Activated CD8-positive, alpha-beta memory T cell treated with anti-CD3 and anti-CD28 coated beads, Interleukin-2, amount 10 ng/mL, durations not matched to agents 7 days and 5 days (primary cell): ENCODE measurements at places on chromosomes 6 and 20.

DNA sequence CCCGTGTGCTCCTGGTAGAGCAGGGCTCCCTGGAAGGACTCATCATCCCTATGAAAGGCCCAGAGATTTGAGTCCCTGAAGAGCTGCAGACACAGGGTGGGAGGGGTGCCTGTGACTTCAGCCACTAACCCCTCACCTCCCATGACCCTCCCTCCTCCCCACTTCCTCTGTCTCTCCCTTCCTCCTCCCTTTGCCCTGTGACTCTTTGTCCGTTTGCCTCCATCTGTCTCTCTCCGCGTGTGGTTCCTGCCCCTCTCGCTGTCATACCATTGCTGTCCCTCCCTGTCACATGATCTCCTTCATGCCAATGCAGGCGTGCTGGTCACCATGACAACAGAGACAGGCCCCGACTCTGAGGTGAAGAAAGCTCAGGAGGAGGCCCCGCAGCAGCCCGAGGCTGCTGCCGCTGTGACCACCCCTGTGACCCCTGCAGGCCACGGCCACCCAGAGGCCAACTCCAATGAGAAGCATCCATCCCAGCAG, 19.0 kb downstream of the EPB41L1 start:
- no peak overlapping the region for H3K27ac ChIP-seq
- peaks cover 2% of the 10 kb centered on the region for H3K4me1 ChIP-seq
- H3K4me3 ChIP-seq: no peak overlapping the region
- peaks cover 6% of the 10 kb centered on the region for H3K27me3 ChIP-seq
- H3K36me3 ChIP-seq: no peaks in the 10 kb centered on the region
- peak; percentile 45 for DNase-seq

DNA sequence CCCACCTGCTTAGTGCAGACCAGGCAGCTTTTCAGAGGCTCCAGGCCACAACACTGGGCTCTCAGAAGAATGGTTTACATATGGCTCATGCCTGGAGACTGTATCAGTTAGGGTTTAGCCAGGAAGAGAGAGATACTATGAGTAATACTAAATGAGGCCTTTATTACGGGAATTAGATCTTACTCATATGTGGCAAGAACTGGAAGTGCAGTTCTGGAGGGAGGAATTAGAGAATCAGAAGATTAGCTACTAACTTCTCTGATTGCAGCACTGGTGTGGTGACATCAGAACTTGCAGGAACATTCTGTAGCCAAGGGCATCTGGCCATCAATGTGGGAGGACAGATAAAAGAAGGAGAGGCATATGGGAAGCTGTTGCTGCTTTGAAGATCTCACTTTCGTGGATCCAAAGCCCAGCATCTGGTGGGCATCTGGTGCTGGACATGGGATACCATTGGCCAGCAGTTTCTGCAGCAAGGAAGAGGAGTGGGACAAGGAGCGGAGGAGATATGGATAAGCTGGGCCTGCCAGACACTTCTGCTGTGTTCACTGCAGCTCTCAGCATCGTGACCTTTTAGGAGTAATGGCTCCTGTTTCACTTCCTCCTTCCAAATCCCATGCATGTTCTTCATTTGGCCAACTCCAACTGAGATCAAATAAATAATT, 248.5 kb downstream of the BTBD3 start:
- H3K27me3 ChIP-seq: no peaks in the 10 kb centered on the region
- no peak for DNase-seq
- no peak overlapping the region for H3K27ac ChIP-seq
- no peaks in the 10 kb centered on the region for H3K36me3 ChIP-seq
- H3K4me1 ChIP-seq: no peaks in the 10 kb centered on the region

- H3K27ac ChIP-seq: no peak overlapping the region
- no peak overlapping the region for H3K4me3 ChIP-seq
- no peak for DNase-seq
- no peaks in the 10 kb centered on the region for H3K36me3 ChIP-seq
These were observed 126.2 kb downstream of the CD164 start for GRCh38 chr6:109255946-109256640.

DNA sequence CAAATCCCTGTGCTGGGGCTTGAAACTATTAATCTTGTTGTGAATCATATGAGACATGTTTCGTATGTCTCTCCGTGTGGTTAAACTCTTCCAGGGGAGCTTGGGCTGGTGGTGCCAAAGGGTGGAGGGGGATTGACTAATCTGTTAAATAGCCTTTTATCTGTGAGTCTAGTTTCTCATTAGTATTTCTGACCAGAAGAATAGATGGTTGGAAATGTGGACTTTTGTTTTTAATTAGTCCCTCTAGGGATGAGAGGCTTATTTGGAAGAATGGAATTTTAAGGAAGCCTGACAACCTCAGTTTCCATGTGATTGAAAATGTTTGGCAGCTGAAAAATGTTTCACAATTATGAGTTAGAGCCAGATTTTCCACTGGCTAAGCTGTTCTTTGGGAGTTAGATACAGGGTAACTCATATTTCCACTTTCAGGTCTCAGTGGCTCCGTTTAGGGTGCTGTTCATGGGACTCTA, 117.3 kb downstream of the BCKDHB start:
- H3K27ac ChIP-seq: no peak overlapping the region
- no peak overlapping the region for H3K4me3 ChIP-seq
- H3K36me3 ChIP-seq: peaks cover 5% of the 10 kb centered on the region
- H3K27me3 ChIP-seq: no peaks in the 10 kb centered on the region

- no peaks in the 10 kb centered on the region for H3K36me3 ChIP-seq
- H3K4me1 ChIP-seq: peaks cover 2% of the 10 kb centered on the region
- no peaks in the 10 kb centered on the region for H3K27me3 ChIP-seq
These were observed 67.4 kb upstream of the XRN2 start for GRCh38 chr20:21235484-21236445.

- H3K27me3 ChIP-seq: peaks cover 16% of the 10 kb centered on the region
- no peak for DNase-seq
- H3K36me3 ChIP-seq: no peaks in the 10 kb centered on the region
- no peak overlapping the region for H3K4me3 ChIP-seq
- no peak overlapping the region for H3K27ac ChIP-seq
These were observed 64.4 kb downstream of the SNAP25 start for GRCh38 chr20:10282979-10283456.

GRCh38 chr6:73566954-73567591, 46.2 kb upstream of the EEF1A1 start:
- H3K27me3 ChIP-seq: no peaks in the 10 kb centered on the region
- H3K4me1 ChIP-seq: peaks cover 6% of the 10 kb centered on the region
- H3K27ac ChIP-seq: no peak overlapping the region
- H3K4me3 ChIP-seq: no peak overlapping the region
- no peaks in the 10 kb centered on the region for H3K36me3 ChIP-seq

DNA sequence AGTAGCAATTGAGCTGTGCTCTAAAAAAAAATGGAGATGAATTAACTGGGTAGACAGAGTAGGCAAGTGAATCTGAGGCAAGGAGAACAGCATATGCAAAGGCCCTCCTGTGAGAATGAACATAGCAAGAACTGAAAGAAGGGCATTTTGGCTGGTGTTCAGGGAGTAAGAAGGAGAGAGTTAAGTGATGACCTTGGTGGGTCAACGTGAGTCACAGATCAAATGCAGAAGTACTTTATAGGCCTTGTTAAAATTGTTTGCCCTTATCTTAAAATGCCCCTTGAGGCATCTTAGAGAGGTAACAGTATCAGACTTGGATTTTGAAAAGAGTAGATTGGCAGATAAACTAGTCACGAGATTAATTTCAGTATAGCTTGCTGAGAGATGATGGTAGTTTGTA, 24.5 kb downstream of the NDUFAF5 start:
- no peak for DNase-seq
- H3K4me1 ChIP-seq: no peaks in the 10 kb centered on the region
- peaks cover 20% of the 10 kb centered on the region for H3K36me3 ChIP-seq
- no peak overlapping the region for H3K27ac ChIP-seq
- no peak overlapping the region for H3K4me3 ChIP-seq
- H3K27me3 ChIP-seq: no peaks in the 10 kb centered on the region

- H3K27ac ChIP-seq: no peak overlapping the region
- no peak overlapping the region for H3K4me3 ChIP-seq
- no peaks in the 10 kb centered on the region for H3K36me3 ChIP-seq
- peaks cover 3% of the 10 kb centered on the region for H3K27me3 ChIP-seq
These were observed 32.5 kb upstream of the TMEM244 start for GRCh38 chr6:129893640-129894039.

GRCh38 chr6:156827382-156827781, 50.2 kb downstream of the ARID1B start:
- no peak for DNase-seq
- H3K27me3 ChIP-seq: no peaks in the 10 kb centered on the region
- no peak overlapping the region for H3K27ac ChIP-seq
- peaks cover 14% of the 10 kb centered on the region for H3K36me3 ChIP-seq
- no peak overlapping the region for H3K4me3 ChIP-seq
- peaks cover 26% of the 10 kb centered on the region for H3K4me1 ChIP-seq

DNA sequence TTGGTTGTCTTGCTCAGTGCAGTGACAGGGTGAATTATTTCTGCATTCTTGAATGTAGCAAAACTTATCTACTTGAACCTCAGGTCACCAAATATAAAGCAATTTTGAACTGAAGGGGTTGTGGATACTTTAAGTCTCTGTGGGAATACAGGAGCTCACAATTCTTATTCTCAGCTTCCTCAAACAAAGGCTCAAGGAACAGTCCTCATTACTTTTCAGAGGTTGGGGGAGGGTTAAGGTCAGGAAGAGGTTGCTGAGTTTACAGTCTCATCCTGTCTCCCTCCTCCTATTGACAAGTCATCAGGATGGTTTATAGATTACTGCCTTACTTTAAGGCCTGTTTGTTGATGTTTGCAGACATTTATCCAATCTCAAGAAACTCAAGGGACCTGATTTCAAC, 143.6 kb upstream of the SPACA1 start:
- H3K27ac ChIP-seq: no peak overlapping the region
- peaks cover 23% of the 10 kb centered on the region for H3K4me1 ChIP-seq

- no peaks in the 10 kb centered on the region for H3K4me1 ChIP-seq
- H3K27ac ChIP-seq: no peak overlapping the region
- H3K27me3 ChIP-seq: no peaks in the 10 kb centered on the region
- H3K36me3 ChIP-seq: peaks cover 72% of the 10 kb centered on the region
- no peak for DNase-seq
These were observed 24.5 kb downstream of the DTNBP1 start for GRCh38 chr6:15638373-15638772.

DNA sequence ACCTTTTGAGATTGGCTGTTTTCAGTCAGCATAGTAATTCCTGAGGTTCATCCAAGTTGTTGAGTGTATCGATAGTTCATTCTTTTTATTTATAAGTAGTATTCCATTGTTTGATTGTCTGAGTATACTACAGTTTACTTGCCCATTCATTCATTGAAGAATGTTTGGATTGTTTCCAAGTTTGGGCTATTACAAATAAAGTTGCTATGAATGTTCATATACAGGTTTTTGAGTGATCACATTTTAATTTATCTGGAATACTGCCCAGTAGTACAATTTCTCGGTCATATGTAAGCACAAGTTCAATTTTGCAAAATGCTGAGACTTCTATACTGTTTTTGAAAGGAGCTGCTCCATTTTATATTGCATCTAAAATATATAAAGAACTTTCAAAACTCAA, 14.2 kb upstream of the EPHA7 start:
- H3K27ac ChIP-seq: no peak overlapping the region
- H3K36me3 ChIP-seq: no peaks in the 10 kb centered on the region
- DNase-seq: no peak
- H3K27me3 ChIP-seq: no peaks in the 10 kb centered on the region
- H3K4me3 ChIP-seq: no peak overlapping the region
- H3K4me1 ChIP-seq: no peaks in the 10 kb centered on the region

- H3K4me1 ChIP-seq: peaks cover 9% of the 10 kb centered on the region
- H3K27ac ChIP-seq: no peak overlapping the region
- no peak for DNase-seq
- H3K4me3 ChIP-seq: no peak overlapping the region
- H3K27me3 ChIP-seq: peaks cover 73% of the 10 kb centered on the region
These were observed 5.6 kb upstream of the GRM4 start for GRCh38 chr6:34151321-34152041.

DNA sequence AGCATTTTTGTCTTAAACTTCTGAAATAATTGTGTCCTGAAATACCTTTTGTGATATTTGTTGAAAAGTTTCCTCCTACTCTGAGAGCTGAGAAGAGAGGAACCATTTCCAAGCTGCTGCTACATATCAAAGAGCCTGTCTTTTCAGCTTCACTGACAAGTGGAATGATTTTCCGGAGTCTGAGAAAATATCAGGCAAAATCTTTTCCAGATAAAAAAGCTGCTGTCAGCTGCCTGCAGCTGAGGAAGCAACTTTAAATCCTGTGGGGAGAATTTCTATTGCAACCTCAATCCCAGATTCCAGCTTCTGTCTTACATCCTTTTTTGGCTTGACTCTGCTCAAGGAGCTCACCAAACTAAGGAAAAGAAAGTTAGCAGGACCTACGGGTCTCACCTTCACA, 904.3 kb downstream of the PHF3 start:
- H3K27me3 ChIP-seq: no peaks in the 10 kb centered on the region
- no peaks in the 10 kb centered on the region for H3K4me1 ChIP-seq
- no peak overlapping the region for H3K4me3 ChIP-seq

GRCh38 chr20:19850198-19850533, 92.1 kb downstream of the RIN2 start:
- DNase-seq: no peak
- H3K27ac ChIP-seq: no peak overlapping the region
- H3K4me1 ChIP-seq: no peaks in the 10 kb centered on the region
- peaks cover 11% of the 10 kb centered on the region for H3K27me3 ChIP-seq
- H3K36me3 ChIP-seq: no peaks in the 10 kb centered on the region

DNA sequence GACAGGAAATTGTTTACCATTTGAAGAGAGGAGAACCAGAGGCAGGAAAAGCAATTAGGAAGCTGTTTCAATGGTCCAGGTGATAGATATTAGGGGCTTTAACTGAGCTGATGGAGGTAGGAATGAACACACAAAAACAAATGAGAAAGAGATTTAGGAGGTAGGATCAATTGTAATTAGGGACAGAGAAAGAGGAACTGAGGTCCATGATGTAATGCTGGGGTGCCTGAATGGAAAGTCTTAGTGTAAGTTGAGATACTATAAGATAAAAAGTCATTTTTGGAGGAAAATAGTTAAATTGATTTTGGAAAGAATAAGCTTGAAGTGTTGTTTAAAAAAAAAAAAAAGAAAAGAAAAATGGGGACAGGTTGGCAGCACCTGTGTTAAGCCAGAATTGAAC, 58.5 kb upstream of the B3GAT2 start:
- DNase-seq: no peak
- H3K36me3 ChIP-seq: no peaks in the 10 kb centered on the region
- H3K27me3 ChIP-seq: peaks cover 7% of the 10 kb centered on the region
- H3K4me1 ChIP-seq: no peaks in the 10 kb centered on the region
- no peak overlapping the region for H3K27ac ChIP-seq
- H3K4me3 ChIP-seq: no peak overlapping the region

- DNase-seq: no peak
- no peak overlapping the region for H3K27ac ChIP-seq
These were observed 115.6 kb downstream of the TCP11 start for GRCh38 chr6:35025232-35026188.

- H3K36me3 ChIP-seq: no peaks in the 10 kb centered on the region
- H3K27me3 ChIP-seq: peaks cover 27% of the 10 kb centered on the region
- DNase-seq: no peak
- H3K4me3 ChIP-seq: no peak overlapping the region
- H3K4me1 ChIP-seq: peaks cover 14% of the 10 kb centered on the region
These were observed 52.0 kb upstream of the GATA5 start for GRCh38 chr20:62527781-62528180.

GRCh38 chr6:132812756-132813172, 1.6 kb upstream of the RPS12 start:
- H3K36me3 ChIP-seq: peaks cover 38% of the 10 kb centered on the region
- peak overlapping the region; percentile 97 for H3K4me3 ChIP-seq
- H3K27me3 ChIP-seq: peaks cover 18% of the 10 kb centered on the region
